Activated CD4-positive, CD25-positive, alpha-beta regulatory T cell (primary cell): ENCODE measurements at places on chromosomes 6 and 20.
A peak's percentile ranks its signal among the peaks of the same experiment; 100 is the strongest.

- DNase-seq = no peak
These were observed 618.9 kb downstream of the HACE1 start for GRCh38 chr6:104240865-104241264.

DNA sequence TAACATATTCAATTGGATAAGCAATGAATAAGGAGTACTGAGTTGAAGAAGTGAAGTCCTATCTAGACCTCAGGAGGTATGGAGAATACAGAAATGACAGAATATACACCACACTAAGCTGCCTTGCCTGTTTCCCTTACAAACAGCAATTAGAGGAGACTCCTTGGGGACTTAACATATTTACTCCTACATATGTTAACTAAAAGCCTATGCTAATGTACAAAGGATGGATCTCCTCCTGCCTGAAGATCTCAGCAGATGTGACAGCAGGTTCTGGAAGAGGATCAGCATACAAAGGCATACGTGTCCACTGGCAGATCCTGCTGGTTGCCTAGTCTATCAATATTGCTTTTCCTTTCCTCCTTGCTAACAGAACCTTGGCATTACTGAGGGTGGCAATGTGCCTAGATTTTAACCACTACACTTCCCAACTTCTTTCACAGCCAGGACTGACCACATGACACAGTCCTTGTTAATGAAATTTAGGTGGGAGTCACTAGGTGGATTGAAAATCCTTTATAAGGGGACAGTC, 29.6 kb downstream of the PRKN start:
- no peak for DNase-seq

DNA sequence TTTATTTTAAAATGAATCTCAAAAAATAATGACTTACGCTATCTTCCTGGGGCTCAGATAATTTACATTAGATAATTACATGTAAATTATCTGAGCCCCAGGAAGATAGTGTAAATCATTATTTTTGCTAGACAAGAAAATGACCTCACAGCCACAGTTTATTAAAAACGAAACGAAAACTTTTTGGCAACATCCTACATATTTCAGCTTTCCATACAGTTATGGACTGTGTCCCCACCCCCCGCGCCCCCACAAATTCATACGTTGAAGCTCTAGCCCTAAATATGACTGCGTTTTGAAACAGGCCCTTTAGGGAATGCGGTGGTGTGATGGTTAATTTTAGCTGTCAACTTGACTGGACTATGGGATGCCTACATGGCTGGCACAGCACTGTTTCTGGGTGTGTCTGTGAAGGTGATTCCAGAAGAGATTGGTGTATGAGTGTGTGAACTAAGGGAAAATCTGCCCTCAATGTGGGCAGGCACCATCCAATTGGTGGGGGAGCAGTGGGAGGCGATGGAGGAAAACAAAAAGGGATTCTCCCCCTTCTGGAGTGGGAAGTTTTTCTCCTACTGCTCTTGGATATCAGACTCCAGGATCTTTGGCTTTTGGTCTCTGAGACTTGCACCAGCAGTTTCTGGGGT, 52.6 kb downstream of the TRPC4AP start:
- no peak for DNase-seq

GRCh38 chr20:50930139-50930975, 880 bp downstream of the ADNP start:
- DNase-seq = peak; percentile 35

- DNase-seq = no peak
These were observed 46.4 kb downstream of the CD109 start for GRCh38 chr6:73742433-73742832.

DNA sequence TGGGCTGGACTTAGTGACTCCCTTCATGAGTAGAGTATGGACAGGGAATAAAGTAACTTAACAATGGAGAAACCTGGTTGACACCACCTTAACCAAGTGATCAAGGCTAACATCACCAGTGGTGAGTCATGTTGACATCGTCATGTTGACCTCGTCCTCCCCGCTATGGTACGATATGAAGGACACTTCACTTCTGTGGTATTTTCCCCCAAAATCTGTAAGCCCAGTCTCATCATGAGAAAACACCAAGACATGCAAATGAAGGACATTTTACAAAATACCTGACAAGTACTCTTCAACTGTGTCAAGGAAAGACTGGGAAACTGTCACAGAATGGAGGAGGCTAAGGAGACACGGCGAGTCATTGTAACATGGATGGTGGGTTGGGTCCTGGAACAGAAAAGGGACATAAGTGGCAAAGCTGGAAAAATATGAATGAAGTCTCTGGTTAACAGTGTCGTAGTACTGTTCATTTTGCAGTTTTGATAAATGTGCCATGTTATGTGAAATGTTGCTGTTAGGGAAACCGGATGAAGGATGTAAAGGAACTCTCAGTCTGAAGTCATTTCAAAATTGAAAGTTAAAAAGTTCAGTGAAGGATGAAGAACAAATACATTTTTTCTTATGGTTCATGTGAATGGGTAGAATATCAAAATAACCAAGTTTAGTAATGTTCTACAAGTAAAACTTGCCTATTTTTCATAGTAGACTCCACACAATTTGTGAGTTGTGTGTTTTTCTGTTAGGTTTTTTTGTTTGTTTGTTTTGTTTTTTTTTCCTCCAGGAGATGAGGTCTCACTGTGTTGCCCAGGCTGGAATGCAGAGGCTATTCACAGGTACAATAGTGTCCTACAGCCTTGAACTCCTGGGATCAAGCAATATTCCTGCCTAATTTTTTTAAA, 247.5 kb downstream of the TMEM242 start:
- DNase-seq = no peak

DNA sequence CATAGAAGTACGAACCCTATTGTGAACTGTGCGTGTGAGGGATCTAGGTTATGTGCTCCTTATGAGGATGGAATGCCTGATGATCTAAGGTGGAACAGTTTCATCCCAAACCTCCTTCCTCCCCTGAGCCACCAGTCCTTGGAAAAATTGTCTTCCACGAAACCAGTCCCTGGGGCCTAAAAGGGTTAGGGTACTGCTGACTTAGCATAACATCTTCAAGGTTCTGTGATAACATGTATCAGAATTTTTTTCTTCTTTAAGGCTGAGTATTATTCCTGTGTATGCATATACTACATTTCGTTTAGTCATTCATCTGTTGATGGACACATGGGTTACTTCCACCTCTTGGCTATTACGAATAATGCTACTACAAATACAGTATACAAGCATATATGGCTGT, 80.2 kb downstream of the TSHZ2 start:
- DNase-seq = no peak

DNA sequence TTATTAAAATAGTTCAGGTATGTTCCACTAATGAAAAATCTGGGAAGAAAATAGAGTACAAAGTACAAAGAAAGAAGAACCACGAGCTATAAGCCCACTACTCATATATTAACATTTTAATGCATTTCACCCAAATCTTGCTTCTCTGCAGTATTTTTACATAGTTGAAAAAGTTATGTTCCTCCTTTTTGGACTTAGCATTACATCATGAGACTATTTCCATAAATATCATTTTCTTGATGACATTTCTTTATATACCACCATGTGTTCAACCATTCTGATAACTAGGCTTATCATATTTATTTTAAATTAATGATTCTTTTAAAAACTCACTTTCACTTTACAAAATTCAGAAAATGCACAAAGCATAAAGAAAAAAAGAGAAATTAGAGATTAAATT, 3.0 kb downstream of the IPCEF1 start:
- DNase-seq = no peak

- no peak for DNase-seq
These were observed 626 bp upstream of the CDK5RAP1 start for GRCh38 chr20:33401921-33402369.

DNA sequence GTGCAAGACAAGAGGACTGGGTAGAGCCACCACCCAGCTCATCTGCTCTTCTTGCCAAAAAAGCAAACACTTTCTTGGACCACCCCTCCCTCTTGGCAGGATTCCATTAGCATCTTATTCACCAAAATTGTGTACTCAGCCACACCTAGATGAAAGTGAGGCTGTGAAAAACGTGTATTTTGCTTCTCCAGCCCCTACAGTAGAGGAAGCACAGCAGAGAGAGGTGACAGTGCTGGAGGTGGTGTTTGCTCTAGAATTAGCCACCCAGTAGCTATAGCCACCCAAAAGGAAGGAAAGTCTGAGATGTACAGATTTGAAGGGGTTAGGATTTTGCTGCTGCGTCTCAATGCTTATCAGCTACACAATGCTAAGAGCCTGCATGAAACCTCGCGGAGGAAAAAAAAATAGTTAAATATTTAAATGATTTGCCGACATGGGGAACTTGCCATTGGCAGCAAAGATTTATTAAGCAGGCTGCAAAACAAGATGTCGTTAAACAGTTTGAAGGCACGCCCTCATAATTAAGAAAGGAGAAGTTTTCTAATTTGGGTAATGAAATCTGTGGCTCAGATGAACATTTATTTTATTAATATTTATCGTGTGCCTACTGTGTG, 287.3 kb downstream of the ZNF217 start:
- DNase-seq = no peak

DNA sequence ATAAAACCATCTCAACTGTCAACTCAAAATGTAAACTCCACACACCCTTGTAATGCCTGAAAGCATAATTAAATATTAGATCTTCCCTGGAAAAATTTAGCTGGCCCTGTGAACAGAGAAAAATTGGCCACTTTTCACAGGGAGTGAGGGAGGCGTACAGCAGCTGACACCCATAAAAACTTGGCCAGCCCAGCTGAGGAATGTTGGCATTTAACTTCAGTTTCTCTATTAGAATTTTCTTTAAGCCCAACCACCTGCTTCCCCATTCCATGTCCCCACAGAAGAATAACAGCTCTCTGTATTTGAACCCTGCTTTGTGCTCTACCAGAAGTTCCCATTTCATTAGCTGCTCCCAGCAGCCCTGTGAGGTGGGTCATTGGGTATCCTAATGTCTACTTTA, 41.0 kb downstream of the PKHD1 start:
- no peak for DNase-seq

DNA sequence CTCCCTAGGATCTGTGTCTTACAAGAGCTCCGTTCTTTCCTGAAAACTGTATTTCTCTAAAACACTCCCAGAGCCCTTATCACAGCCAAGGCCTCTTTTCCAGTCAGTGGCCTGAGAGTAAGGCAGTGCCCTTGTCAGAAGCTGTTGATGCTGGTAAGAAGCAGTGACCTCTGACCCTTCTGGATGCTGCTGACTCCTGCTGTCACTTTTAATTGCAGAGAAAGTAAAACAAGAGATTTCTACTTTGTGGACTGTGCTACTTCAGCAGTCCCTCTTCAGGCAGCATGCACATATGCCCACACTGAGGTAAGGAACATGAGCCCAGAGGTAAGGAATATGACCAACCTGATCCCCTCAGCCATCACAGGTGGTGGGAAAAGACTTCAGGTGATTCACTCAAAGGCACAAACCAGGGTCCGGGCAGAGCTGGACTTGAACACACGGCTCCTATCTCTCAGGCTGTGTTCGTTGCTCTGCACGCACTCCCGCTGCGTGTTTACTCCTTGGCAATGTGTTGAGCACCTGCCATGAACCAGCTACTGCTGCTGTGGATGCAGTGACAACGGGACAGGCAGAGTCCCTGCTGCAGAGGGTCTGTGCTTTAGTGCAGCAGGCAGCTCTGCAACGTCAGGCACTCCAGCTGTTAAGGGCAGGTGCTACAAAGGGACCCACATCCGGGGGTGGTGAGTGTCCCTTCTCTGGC, 201.9 kb upstream of the CST7 start:
- DNase-seq = no peak

- no peak for DNase-seq
These were observed 12.3 kb downstream of the TSHZ2 start for GRCh38 chr20:52984451-52984810.

GRCh38 chr20:10705801-10706459, 32.1 kb upstream of the JAG1 start:
- no peak for DNase-seq

DNA sequence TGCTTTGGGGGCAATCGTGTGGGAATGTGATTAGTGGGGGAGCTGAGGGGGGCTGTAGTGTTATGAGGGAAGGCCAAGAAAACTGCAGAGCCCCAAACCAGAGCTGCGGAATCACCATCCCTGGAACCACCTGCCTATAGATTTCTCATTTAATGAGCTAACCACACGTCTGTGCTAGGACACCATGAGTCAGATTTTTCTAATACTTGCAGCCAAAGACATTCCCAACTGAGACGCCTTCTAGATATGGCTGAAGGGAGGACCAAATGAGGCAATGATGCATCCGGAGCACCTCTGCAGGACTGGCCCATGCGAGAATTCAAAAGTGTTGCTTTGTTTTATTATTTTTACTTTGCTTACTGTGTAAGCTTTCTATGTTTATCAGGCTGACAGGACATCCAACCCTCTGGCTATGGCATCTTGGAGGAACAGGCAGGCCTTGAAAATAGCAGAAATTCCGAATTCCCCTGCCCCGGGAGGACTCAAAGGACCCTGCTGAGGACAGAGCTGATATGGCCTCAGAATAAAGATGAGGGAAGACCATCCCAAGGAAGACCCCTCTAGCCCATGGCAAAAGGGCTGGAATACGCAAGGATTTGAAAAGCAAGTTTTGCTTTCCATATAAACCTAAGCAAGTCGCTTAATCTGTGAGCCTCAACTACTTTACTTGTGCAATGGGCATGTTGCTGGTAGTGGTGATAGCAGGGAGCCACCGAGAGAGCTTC, 3.1 kb upstream of the PTGIS start:
- no peak for DNase-seq

DNA sequence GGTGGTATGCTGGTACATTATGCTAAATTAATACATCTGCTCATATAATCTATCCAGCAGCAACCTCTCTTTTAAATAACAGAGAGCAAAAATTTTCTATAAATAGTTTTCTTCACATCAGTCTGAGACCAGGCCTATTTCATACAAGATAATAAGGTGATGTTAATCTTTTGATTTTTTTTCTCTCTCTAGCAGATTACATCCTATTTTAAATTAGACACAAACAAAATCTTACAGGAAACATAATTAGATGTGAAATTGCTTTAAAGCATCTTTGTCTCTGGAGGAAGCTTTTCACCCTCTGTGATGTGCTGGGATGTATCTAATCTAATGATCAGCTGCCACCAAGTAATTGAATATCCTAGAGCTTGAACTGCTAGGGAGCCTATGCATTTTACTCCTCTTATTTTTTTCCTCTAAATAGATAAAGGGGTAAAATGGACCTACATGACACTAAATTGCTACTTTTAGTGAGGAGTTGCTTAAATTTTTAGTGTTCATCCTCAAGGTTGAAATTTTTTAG, 165.5 kb downstream of the MANEA start:
- DNase-seq = no peak
